ENCODE measurements at places on chromosomes 11 and 22.

GRCh38 chr22:39408173-39408572 is 8.6 kb downstream of the TAB1 start:
- DNase-seq, result no peak

DNA sequence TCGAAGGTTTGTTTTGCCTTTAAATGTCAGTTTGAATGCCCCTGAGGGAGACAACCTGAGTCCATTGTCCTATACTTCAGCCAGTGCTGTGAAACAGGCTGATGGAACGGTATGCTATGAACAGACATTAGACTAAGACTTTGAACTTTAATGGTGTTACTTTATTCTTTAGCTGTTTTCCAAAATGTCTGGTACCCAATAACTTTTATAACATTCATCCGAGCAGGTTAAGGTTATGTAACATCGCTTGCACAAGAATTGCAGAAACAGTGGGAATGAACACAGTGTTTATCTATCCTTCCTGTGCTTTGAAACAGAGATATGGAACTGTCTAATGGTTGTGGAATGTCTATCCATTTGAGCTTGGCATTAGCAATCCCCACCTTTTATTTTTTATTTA is 12.5 kb upstream of the PTS start:
- DNase-seq, result no peak

GRCh38 chr11:77287136-77287535 is 14.3 kb downstream of the GDPD4 start:
- no peak for DNase-seq

GRCh38 chr11:115298300-115299012 is 205.8 kb downstream of the CADM1 start:
- DNase-seq, result no peak

DNA sequence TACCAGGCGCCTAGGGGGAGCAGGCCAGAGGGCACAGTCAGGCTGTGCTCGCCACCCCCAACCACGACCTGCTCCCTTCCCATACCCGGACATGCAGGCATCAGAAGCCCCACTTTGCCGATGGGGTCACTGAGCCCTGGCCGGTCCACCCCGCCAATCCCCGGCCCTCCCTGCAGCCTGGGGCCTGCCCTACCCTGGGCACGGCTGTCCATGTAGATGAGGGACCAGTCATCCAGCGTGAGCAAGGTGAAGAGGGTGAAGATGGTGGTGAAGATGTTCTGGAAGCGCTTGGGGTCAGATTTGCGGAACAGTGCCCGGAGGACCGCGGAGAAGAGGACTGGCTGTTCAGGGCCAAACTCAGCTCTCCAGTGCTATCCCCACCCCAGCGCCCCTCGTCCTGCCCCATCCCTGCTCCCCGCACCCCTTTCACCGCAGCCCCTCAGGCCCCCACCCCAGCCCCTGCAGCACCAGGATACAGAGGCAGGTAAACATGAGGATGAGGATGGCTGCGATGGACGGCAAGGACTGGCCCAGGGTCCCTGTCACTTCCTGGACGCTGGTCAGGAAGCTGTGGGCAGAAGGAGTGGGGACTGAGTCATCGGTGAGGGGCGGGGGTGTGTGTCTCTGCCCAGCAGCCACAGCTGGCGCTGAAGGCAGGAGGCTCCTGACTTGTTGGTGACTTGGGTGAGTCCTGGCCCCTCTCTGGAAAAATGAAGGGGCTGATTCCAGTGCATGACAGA is 5.5 kb downstream of the CATSPER1 start:
- no peak for DNase-seq

DNA sequence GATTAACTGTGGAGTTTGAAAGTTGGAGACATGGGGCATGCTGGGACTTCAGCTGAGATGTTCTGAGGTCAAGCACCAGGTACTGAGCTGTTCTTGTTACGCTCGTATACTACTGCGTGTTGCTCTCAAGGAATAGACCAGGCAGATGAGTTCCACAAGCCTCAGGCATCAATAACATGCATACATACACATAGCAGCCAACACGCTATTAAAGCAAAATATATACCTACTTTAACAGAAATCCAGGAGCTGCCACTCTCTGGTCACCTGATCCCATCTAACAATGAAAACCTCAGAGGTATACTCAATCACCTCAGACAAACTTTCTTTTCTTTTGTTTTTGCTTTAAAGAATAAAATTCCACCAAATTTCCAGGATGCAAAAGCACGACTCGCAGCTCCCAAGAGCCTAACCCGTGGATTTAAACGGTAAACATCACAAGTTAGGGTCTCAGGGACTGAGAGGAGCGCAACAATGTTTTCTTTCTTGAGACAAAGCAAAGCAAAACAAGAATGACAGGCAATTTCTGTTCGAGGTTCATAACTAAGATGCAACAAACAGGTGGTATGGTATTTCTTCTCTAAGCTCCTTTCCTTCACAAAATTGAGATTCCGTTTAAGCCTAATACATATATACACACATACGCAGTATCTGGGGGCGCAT is 16.5 kb downstream of the BLID start:
- no peak for DNase-seq

DNA sequence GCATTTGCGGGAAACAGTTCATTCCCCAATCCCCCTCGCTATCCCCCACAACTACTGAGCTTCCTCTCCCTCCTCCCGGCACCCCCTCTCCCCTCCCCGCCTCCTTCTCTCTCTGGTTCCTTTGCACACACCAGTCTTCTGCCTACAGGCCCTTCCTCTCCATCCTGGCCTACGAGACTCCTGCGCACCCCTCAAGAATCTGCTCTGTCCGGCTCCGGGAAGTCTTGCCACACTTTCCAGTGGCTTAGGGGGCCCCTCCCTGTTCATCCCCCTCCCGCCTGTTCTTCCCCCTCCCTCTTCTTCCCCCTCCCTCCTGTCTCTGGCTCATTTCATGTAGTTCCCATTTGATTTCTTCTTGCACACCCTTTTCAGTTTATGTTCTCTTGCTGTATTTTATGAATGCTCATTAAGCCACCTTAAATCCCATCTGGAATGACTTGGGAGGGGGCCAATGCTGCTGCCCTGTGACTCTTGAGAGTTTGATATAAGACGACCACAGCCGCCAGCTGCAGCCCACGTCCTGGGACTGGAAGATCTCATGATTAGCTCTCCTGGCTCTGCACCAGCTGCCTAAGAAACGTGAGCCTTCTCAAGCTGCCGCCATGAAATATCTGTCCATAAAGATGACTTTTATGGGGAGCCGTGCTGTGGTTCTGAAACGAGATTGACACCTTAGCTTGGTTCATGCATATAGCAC is 50.9 kb downstream of the RPS6KA4 start:
- no peak for DNase-seq

DNA sequence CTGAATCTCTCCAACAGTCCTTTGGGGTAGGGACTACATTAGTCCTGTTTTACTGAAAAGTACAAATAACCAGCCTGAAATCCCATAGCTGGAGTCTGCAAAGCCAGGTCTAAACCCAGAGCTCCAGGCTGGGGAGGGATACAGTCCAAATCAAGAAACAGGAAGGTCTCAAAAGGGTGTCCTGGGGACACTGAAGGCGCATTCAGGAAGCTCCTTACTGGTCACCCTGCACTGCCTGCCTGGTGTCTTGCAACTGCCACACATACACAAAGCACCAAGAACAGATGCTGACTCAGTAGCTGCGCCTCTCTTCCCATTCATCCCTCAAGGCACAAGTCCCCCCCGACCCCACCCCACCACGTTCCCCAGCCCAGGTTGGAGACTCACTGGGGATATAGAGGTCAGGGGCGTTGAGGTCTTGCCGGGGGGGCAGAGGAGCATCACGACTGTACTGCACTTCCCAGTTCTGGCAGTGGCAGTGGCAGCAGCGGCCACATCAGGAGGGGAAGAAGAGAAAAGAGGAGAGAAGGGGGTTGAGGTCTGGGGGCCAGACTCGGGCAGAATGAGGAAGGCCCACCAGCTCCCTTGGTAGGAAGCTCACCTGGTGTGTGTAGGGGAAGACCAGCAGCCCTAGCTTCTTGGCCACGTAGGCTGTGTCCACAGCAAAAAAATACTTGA is 1.6 kb downstream of the YIF1A start:
- DNase-seq, result no peak

Data from stimulated activated CD4-positive, alpha-beta T cell treated with anti-CD3 and anti-CD28 coated beads, Interleukin-1b, Interleukin-23, amount 100 ng/mL, for 48 hours (primary cell).